ENCODE measurements at places on chromosomes 5 and 9.

- DNase-seq = no peak
Observed at GRCh38 chr5:55343107-55343506, 35.3 kb downstream of the MTREX start.

DNA sequence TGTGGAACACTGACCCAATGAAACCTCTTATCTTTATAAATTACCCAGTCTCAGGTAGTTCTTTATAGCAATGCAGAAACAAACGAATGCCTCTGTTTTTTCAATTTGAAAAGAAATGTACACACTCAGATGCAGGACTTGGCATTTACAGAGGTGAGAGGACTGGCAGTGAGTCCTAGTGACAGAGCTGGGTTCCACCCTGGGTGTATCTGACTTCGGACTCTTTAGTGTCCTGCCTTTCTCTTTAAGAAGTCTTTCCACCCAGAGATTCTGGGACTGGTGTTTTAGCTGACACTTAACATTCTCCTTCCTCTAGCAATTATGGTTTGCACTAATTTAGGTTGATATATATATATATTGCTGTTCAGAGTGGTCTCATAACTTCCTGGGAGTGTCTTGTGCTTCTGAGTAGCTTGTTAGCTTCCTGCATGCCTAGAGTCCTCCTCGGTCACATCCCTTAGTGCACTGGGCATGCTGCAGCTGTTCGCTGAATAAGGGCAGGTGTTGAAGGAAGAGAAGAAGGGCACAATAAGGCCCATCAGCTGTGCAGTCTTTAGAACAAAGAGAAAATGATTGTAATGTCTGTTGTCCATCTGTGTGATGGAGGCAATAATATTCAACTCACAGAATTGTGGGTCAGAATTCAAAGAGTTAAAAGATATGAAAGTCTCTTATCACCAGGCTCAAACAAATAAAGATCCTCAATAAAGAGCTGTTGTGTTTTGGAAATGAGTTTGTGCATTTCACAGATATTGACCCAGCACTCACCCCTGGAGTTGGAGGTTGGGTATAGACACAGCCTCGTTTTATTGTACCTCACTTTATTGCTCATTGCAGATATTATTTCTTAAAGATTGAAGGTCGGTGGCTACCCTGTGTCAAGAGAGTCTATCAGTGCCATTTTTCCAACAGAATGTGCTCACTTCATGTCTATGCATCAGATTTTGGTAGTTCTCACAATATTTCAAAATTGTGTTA is 187.1 kb downstream of the TRIM32 start:
- DNase-seq = no peak

DNA sequence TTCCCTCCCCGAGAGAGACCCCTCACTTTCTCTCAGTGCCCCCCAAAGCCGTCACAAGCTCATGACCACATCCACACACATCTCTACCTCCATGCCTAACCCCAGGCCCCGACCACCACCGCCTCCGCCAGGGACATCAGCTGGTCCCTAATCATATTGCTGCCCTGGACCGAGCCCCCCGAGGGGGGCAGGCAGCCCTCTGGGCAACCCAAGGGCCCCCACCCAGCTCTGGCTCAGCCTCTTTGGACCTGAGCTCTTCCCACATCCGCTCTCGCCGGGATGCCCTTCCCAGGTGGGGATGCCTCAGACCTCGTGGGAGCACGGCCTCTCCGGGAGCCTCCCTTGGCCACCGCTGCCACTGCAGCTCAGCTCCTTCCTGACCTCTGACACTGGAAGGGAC is 18.5 kb downstream of the LHX3 start:
- DNase-seq = no peak

DNA sequence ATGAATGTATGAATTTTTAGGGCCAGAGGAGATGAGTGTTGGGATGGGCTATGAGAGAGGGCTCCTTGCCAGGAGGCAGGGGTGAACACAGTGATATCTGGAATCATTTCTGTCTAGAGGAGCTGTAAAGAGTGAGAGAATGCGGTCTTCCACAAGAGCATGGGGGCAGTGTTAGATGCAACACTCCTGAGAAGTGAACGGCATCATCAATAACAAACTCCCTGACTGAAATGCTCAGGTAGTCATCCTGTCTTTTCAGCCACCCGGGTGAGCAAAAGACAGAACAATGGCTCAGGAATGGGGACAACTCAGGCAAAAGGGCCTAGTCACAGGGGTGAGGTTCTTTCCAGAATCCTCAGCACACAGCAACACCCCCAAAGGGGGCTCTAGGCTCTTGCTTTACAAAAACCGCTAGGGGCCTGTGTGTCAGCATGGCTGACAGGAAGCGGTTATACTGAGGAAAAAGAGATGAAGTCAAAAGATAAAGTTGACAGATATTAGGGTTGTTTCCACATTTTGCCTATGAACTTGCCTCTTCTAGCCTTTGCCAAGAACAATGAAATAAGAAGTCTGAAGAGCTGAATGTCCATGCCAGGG is 104.6 kb upstream of the LRRTM2 start:
- DNase-seq = peak; percentile 54

- no peak for DNase-seq
Observed at GRCh38 chr5:28710360-28710759, 1672.0 kb upstream of the CDH9 start.

DNA sequence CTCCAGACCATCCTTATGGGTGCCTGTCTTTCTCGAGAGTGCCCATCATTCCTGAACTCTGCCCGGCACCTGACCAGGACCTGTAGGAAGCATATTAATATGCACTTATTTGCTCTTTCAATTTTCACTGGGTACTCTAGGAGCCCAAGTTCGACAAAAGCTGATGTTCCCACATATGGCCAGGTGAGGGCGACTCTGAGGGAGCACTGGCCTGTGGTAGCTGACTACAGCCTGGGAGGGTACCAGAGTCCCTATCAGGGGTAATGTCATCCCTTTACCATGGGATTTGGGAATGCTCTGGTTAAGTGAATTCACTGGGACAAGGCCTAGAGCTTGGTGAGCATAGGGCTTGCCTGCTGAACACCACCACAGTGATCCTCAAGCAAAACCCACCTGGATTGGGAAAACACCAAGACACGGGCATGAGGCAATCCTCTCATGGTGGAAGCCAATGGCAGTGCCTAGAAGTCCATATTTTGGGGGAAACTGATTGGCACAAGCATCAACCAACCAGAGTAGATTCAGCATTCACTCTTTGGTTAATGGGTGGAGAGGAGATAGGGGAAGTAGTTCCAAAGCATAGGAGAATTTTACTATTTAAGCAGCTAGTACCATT is 112.2 kb downstream of the MTX3 start:
- DNase-seq = peak; percentile 75
